NCI-H187 treated with DMSO at 0.1 percent for 48 hours (cell line): ENCODE measurements at places on chromosomes 4 and X.
A peak's percentile ranks its signal among the peaks of the same experiment; 100 is the strongest.

- no peak for DNase-seq
Measured at GRCh38 chr4:182354867-182355266, 111.7 kb downstream of the TENM3 start.

DNA sequence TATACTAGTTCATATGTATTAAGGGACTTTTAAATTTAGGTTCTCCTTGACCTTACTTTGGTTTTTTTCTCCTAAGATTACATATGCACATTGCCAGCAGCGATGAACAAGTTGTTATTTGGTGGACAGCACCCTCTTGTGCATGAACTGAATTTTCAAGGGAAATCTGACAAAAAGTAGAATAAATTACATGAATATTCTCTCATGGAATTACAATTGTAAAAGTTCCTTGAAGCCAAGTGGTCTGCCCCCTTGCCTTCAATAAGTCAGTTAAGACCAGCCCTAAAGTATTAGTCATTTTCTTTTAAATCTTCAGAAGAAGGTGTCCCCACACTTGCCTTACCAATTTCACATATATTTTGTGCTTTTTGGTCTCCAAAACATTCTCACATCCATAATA is 30.7 kb upstream of the SMARCA5 start:
- DNase-seq = no peak

GRCh38 chr4:80154545-80154933 is 42.8 kb upstream of the PRDM8 start:
- DNase-seq = peak; percentile 69

DNA sequence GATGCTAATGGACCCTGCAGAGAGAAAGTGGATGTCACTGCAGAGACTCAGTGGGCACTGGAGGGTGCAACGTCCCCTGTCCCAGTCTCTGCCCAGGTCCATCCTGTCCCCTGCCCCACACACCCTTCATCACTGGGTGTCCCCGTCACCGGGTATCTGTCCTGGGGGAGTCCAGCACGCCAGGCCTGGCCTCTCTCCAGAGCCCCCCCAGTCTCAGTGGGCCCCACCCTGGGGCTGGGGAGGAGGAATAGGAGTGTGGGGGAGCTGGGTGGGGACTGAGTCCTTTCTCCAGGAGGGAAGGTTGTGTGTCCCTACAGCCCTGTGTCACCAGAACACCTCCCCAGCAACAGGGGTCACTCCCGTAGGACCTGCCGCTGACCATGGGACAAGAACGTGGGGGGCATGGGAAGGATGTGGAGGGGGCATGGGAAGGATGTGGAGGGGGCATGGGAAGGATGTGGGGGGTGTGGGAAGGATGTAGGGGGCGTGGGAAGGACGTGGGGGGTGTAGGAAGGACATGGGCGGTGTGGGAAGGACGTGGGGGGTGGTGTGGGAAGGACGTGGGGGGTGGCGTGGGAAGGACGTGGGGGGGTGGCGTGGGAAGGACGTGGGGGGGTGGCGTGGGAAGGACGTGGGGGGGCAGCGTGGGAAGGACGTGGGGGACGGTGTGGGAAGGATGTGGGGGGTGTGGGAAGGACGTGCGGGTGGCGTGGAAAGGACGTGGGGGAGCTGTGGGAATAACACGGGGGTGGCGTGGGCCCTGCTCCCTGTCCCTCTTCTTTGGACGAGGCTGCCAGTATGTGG is 21.0 kb upstream of the SPON2 start:
- no peak for DNase-seq

DNA sequence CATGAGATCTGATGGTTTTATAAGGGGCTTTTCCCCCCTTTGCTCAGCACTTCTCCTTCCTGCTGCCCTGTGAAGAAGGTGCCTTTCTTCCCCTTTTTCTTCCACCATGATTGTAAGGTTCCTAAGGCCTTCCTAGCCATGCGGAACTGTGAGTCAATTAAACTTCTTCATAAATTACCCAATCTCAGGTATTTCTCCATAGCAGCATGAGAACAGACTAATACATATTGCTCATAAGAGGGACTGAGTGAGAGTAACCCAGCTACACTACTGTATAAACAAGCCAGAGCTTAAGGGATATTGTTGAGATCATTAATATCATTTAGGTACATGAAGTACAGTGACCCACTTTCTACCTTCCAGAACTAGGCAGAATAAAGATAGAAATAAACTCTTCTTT is 102.9 kb downstream of the TEX13A start:
- DNase-seq = no peak

DNA sequence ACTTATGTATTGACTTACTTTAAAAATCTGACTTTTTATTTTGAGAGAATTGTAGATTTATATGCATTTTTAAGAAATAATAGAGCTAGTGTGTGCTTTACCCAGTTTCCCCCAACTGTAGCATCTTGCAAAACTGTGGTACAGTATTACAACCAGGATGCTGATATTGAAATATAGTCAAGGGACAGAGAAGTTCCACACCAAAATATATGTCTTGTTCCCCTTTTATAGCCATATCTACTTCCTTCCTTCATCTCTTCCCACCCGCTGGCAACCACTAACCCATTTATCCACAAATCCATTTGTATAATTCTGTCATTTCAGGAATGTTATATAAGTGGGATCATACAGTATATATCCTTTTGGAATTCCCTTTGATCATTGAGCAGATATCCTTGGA is 16.8 kb downstream of the KDM6A start:
- no peak for DNase-seq

GRCh38 chrX:67998540-67998939 is 434.8 kb downstream of the OPHN1 start:
- no peak for DNase-seq

DNA sequence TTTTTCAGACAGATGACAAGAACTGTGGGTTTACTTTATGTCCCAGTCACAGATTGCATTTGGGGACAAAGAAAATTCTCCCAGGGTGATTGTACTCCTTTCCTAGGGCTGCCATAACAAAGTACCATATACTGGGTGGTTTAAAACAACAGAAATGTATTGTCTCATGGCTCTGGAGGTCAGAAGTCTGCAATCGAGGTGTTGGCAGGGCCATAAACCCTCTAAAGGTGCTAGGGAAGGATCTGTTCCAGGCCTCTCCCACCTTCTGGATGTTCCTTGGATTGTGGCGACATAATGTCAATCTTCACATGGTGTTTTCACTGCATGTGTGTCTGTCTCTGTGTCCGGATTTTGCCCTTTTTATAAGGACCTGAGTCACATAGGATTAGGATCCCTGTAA is 12.3 kb downstream of the GEMIN8 start:
- DNase-seq = no peak

GRCh38 chr4:133148690-133149363 is at the start of gene PCDH10:
Gene PCDH10, plus strand, starts transcription at chr4:133149294. Its CDS starts 847 bp downstream, at chr4:133150141.
- no peak for DNase-seq

GRCh38 chrX:21745756-21746155 is 12.2 kb downstream of the SMPX start:
- DNase-seq = no peak

- DNase-seq = no peak
Measured at GRCh38 chrX:118553042-118553710, 57.6 kb downstream of the DOCK11 start.

DNA sequence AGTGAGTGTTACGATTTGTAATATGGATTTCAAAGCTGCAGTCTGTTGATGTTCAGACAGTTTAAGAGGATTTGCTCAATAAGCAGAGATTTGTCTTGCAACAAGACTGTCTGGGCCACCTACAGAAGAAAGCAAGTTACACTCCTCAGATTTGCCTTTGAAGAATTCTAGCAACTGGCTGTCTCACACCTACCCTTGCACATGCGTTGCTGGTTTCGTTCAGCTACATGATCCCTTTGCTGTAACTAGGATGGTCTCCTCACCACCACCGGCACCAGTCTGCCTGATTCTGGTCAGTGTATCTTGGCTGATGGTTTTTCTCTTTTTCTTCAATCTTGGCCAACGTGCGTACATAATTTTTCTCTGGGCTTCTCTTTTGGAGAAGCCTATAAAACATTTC is 172.7 kb upstream of the LCORL start:
- no peak for DNase-seq
